ENCODE measurements at places on chromosomes 6 and 20. TPM values are rescaled to one million over a fixed set of nuclear protein-coding genes. Genes with fewer than 3 reads are reported as not detected.

GRCh38 chr6:146301764-146302163 is 241.9 kb upstream of the RAB32 start:
- DNase-seq, result no peak
- H3K4me3 ChIP-seq, result no peak overlapping the region
- H3K36me3 ChIP-seq, result no peaks in the 10 kb centered on the region
- H3K27me3 ChIP-seq, result no peaks in the 10 kb centered on the region
- peaks cover 58% of the 10 kb centered on the region for H3K4me1 ChIP-seq

IL20RA gene
- not detected for total RNA-seq

DNA sequence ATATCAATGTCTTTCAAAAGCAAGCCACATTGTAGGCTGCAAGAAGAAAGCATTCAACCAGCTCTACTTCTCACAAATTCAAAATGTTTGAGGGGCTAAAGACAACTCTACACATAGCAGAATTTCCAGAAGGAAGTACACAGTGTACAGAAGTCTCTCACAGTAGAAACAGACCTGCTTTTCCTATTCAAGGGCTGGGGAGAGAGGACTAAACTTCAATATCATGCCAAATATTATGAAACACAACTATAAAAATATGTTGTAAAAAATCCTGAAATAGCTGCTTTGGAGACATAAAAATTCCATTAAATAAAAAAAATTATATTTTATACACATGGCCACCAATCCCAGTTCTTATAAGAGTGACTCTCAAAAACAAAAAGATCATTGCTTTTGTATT is 70.8 kb upstream of the IPCEF1 start:
- H3K27ac ChIP-seq, result no peak overlapping the region
- DNase-seq, result no peak
- H3K36me3 ChIP-seq, result no peaks in the 10 kb centered on the region
- H3K4me1 ChIP-seq, result peaks cover 14% of the 10 kb centered on the region
- no peaks in the 10 kb centered on the region for H3K27me3 ChIP-seq
- no peak overlapping the region for H3K4me3 ChIP-seq

SLC52A3 gene
- not detected for total RNA-seq

DNA sequence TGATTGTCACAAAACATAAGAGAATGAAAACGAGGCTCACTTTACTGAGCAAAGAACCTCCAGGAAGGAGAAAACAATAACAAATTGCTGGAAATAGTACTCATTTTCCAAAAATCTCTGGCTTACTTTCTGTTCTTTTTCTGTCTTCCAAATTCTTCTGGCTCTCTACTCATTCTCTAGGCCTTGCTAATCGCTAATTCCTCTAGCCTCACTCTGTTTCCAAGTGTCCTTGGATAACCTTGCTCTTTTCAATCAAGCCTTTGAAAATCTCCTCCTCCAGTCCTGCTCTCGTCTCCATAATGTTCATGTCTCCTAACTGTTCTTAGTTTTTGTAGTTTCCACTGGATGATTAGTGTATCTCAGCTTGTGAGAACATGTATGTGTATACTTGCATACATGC is 96.2 kb upstream of the MAP7 start:
- H3K27me3 ChIP-seq, result no peaks in the 10 kb centered on the region
- H3K4me3 ChIP-seq, result no peak overlapping the region

SLC22A16 gene
- not detected for total RNA-seq

All from Karpas-422 (cell line).